ENCODE measurements at places on chromosomes 2 and 18. TPM values are rescaled to one million over a fixed set of nuclear protein-coding genes. Genes with fewer than 3 reads are reported as not detected.

The SDC1 gene
- total RNA-seq = 0.40 TPM

The SLC5A7 gene
- total RNA-seq = not detected

The PLGLB2 gene
- total RNA-seq = 1.2 TPM

The PSMA8 gene
- not detected for total RNA-seq

The INPP4A gene
- total RNA-seq = 14.2 TPM

The CTNNA2 gene
- not detected for total RNA-seq

The SPATA3 gene
- total RNA-seq = not detected

The PUM2 gene
- total RNA-seq = 41.1 TPM

The STON1 gene
- total RNA-seq = 1.2 TPM

The SLC19A3 gene
- total RNA-seq = not detected

The CCBE1 gene
- total RNA-seq = under 0.01 TPM

The RBBP8 gene
- total RNA-seq = 11.3 TPM

The GALNT14 gene
- total RNA-seq = not detected

The ESPNL gene
- not detected for total RNA-seq

The PTPN4 gene
- 22.7 TPM for total RNA-seq

The C18orf54 gene
- 5.2 TPM for total RNA-seq

The CD207 gene
- under 0.01 TPM for total RNA-seq

The SULT1C2 gene
- total RNA-seq = not detected

The CKAP2L gene
- 0.60 TPM for total RNA-seq

The GPR75 gene
- 0.65 TPM for total RNA-seq

The SERPINB2 gene
- 0.22 TPM for total RNA-seq

The ABI2 gene
- total RNA-seq = 19.4 TPM

The KIF3C gene
- total RNA-seq = 10.5 TPM

The CPLX4 gene
- total RNA-seq = not detected

The DOK1 gene
- 19.0 TPM for total RNA-seq

The TNFRSF11A gene
- 18.7 TPM for total RNA-seq

The ZNF521 gene
- total RNA-seq = 130 TPM

The LINC00305 gene
- 0.20 TPM for total RNA-seq

The FTCDNL1 gene
- total RNA-seq = 0.40 TPM

The TMEM198 gene
- total RNA-seq = not detected

The RAX gene
- not detected for total RNA-seq

The BCL11A gene
- total RNA-seq = 0.65 TPM

The OR6B2 gene
- total RNA-seq = not detected

The GNAL gene
- total RNA-seq = under 0.01 TPM

The G6PC2 gene
- not detected for total RNA-seq

The PER2 gene
- total RNA-seq = 1.1 TPM

The ZNF396 gene
- total RNA-seq = 0.60 TPM

The ANKRD29 gene
- total RNA-seq = 0.79 TPM

The IRS1 gene
- total RNA-seq = under 0.01 TPM

The STARD6 gene
- total RNA-seq = 0.20 TPM

The C2orf69 gene
- total RNA-seq = 6.3 TPM

The ANKRD30B gene
- total RNA-seq = under 0.01 TPM

Measured in lung microvascular endothelial cell (primary cell).